Activated CD4-positive, alpha-beta T cell treated with anti-CD3 and anti-CD28 coated beads, Interleukin-2, amount 10 ng/mL, durations not matched to agents 7 days and 5 days (primary cell): ENCODE measurements at places on chromosomes 16 and 17. TPM values are rescaled to one million over a fixed set of nuclear protein-coding genes. Genes with fewer than 3 reads are reported as not detected.

ABI3 gene
- 59.4 TPM for total RNA-seq

ACLY gene
- total RNA-seq, result 150 TPM

KRT33A gene
- total RNA-seq, result not detected

CD7 gene
- 285 TPM for total RNA-seq

CCL16 gene
- total RNA-seq, result not detected

CDH11 gene
- total RNA-seq, result not detected

NEUROD2 gene
- total RNA-seq, result not detected

IL21R gene
- total RNA-seq, result 44.4 TPM

KIF2B gene
- total RNA-seq, result not detected

PDILT gene
- total RNA-seq, result not detected

CDH3 gene
- 0.31 TPM for total RNA-seq

SLC5A10 gene
- not detected for total RNA-seq

MT3 gene
- total RNA-seq, result 3.0 TPM

HOXB2 gene
- total RNA-seq, result 3.4 TPM

TBC1D3H gene
- total RNA-seq, result not detected
